K562 (cell line): ENCODE measurements at places on chromosomes 7 and 10.

- DNase-seq, result peak; percentile 93
Measured at GRCh38 chr7:142873281-142873784, 12.2 kb downstream of the TRPV6 start.

DNA sequence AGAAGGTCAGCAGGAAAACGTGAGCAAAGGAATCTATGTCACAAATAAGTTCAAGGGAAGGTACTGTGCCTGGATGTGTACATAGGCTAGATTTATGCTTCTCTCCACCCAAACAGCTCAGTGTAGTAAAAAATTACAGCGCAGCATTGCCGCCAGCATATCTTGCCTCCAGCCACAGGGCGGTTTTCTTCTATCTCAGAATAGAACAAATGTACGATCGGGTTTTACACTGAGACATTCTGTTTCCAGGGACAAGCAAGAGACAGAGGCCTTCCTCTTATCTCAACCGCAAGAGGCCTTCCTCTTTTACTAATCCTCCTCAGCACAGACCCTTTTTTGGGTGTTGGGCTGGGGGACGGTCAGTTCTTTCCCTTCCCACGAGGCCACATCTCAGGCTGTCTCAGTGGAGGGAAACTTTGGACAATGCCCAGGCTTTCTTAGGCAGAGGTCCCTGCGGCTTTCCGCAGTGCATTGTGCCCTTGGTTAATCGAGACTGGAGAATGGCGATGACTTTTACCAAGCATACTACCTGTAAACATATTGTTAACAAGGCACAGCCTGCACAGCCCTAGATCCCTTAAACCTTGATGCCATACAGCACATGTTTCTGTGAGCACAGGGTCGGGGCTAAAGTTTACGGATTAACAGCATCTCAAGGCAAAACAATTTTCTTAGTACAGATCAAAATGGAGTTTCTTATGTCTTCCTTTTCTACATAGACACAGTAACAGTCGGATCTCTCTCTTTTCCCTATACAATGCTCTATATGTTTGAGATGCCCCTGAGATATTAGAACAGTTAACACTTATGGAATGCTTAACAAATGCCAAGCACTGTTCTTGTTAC is 11.6 kb upstream of the ABHD11 start:
- no peak for DNase-seq

- DNase-seq, result no peak
Measured at GRCh38 chr7:33726582-33726981, 178.8 kb upstream of the BMPER start.

GRCh38 chr7:18157233-18157632 is 129.6 kb upstream of the PRPS1L1 start:
- DNase-seq, result no peak

DNA sequence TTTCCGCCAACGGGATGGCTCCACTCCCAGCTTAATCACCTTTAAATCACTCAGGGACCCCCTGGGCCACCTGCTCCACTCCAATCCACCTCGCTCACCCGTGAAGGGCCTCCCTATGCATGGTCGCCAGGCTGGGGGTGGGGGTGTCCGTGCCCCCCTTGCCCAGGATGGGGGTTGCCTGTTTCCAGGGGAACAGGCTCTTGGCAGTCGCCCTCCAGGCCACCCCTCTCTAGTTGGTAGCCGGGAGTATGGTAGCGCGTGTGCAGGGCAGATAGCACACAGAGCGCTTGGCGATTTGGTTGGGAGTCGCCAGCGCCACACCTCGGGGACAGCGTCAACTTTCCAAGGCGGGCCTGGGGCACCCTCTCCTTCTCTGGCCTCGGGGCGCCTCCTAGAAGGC is 134.9 kb upstream of the ZNF92 start:
- DNase-seq, result no peak

DNA sequence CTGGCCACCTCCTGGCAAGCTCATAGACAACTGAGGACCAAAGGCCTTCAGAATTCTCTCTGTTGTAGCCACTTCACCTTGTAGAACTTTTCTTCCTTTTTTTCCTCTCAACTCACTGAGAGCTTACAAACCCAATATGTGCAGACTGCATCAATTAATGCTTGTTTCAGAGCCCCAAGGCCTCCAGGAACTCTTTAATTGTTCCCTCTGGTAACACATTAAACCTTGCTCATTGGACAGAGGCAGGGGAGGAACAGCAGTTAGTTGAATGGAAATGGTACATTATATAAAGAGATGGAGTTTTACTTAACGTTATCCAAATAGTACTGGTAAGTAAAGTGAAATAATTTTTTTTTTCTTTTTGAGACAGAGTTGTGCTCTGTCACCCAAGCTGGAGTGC is 25.2 kb downstream of the STMP1 start:
- DNase-seq, result no peak

GRCh38 chr7:24587853-24588252 is 14.6 kb downstream of the PALS2 start:
- DNase-seq, result no peak

GRCh38 chr10:69649786-69650550 is 19.9 kb downstream of the FAM241B start:
- no peak for DNase-seq

GRCh38 chr7:1012004-1012715 is 29.2 kb downstream of the CYP2W1 start:
- DNase-seq, result no peak

GRCh38 chr7:129970816-129971215 is 18.1 kb upstream of the UBE2H start:
- DNase-seq, result no peak

DNA sequence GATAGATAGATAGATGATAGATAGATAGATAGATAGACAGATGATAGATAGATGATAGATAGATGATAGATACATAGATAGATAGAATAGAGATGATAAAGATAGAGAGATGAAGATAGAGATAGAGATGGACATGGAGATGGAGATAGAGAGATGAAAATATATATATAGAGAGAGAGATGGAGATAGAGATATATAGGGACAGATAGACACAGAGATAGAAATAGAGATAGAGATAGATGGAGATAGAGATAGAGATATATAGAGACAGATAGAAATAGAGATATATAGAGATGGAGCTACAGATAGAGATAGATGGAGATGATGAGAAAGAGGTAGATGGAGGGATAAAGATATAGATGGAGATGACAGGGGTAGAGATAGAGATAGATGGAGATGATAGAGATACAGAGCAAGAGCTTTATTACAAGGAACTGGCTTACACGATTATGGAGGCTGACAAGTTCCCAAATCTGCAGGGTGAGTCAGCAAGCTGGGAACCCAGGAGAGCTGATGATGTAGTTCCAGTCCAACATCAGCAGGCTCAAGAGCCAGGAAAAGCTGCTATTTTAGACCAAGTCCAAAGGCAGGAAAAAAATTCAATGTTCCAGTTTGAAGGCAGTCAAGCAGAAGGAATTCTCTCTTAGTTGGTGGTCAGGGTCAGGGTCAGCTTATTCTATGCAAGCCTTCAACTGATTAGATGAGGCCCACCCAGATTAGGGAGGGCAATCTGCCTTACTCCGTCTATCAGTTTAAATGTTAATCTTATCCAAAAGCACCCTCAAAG is 37.1 kb downstream of the CAV1 start:
- no peak for DNase-seq

GRCh38 chr10:70809011-70809611 is 6.6 kb upstream of the SGPL1 start:
- no peak for DNase-seq

DNA sequence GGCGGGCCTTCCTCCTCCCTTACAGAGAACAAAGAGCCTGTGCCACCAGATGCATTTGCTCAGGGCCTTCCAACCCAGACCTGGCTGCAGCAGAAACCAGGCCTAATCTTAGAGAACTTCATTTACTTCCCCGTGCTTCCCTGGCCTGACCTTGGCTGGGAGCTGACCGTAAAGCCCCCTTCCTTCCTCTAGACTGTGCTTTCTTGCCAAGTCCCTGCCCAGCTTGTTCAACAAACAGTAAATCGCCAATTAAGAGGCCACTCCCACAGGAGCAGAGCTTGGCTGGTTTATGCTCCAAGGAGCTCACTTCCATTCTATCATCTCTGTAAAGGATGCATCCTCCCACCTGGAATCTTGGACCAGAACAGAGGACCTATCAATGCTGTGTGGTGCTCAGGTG is 110.9 kb downstream of the COL13A1 start:
- DNase-seq, result no peak

- DNase-seq, result no peak
Measured at GRCh38 chr7:18087687-18088078, 60.0 kb upstream of the PRPS1L1 start.

DNA sequence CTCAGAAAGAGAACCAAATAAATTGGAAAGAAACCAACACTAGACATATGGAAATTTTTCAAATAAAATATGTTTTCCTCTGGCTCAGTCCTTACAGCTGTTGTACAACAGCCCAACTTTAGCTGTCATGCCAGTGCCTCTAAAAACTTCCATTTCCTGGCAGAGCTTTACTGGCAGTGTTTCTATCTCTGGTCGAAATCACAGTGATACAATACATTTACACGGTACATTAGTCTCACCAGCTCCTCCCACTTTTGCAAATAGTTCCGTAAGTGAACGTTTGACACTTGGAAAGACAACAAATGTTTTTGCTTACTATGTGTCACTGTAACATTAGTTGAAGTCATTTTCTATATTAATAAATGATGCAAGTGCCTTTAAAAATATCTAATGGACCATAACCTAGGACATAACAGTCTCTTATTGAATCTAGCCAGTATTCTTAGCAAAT is 29.8 kb downstream of the BCAP29 start:
- no peak for DNase-seq

DNA sequence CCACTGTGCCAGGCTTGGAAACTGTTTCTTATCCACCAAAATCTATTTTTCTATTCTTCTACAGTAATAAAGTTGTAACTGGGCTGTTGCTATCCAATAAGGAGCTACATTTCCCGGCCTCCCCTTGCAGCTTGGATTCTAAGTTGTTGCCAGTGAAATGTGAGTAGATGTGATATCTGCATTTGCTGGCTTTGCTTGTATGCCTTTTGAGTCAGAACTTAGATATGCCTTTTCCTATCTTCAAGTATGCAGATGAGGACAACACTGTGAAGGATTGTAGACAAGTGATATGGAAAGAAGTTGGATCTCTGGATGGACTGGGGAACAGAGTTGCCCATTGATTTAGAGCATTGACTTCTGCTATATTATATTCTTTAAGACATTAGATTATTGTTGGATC is 236.9 kb downstream of the REEP3 start:
- no peak for DNase-seq

DNA sequence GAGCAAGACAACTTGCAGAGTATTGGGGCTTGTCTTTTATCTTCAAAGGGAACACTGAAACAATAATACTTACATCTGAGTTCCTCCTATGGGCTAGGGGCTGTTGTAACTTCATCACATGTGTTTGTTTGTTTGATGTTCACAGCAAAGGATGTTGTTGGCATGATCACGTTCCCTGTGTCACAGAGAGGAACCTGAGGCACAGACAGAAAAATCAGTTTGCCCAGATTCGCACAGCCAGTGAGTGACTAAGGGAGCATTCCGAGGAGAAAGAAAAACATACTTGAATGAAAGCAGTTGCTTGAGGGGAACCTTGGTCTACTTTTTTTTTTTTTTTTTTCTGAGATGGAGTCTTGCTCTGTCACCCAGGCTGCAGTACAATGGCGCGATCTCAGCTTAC is 87.2 kb upstream of the PFKP start:
- no peak for DNase-seq

DNA sequence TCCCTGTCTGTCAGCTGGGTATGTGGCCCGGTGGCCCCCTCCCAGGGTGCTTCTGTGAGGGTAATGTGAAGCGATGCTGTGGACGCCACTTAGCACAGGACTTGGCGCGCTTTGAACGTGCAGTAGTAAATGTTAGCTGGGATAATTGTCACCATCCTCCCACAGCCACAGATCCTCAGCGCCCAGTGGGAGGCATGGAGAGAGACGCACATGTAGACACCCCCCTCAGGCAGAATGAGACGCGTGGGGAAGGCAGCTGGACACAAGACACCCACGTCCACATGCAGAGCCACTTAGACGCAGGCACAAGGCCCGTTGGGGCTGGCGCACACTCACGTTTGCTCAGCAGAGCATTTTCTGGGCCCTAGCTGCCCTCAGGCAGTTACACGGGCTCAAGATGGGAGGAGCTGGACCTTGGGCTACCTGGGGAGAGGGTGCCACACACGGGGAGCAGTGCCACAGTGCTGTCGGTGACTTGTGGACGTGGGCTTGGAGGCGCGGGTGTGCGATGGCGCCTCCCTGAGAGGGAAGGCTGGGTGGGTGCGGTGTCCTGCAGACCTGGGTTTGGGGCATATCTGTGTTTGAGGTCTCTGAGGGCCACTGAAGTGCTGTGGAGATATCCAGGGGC is 26.4 kb downstream of the ADCYAP1R1 start:
- DNase-seq, result no peak

DNA sequence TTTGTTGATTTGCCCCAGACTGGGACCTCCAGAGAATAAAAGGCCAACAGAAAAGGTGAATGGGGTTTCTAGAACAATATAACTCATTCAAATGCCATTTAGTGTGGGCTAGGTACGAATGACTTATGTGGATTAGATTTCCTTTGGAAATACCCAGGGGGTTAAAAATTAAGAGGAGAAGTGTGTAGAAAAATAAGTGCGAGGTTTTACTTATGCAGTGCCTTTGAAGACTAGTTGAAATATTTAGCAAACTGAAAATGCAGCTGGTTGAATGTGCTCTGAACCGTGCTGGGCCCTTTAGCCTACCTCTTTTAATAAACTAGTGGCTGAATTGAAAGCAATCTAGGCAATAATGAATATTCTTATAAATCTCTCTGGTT is 180.6 kb downstream of the LRMDA start:
- no peak for DNase-seq

DNA sequence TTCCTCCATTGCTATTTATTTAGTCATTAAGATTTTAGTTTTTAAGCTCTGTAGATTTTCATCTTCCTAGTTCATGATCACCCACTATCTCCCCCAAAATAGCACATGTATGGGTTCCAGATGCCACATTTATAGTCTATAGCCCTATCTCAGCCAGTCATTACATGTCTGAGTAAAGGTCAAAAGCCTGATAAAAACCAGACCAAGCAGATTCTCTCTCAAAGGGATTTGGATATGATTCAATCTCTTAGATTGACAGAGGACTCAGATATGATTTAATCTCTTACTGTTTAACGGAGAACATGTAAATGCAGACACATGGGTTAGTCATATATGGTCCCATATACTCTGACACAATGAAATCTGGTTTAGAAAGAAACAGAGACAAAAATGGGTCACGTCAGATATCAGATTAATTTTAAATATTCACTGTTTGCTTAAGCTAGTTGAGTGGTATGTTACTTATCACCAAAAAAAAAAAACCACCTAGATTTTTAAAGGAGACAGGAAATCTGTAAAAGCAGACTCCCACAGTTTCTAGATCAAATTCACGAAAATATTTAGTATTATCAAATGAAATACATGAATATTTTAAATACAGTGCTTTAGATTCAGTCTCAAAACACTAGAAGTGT is 107.0 kb upstream of the LRRN3 start:
- DNase-seq, result no peak

DNA sequence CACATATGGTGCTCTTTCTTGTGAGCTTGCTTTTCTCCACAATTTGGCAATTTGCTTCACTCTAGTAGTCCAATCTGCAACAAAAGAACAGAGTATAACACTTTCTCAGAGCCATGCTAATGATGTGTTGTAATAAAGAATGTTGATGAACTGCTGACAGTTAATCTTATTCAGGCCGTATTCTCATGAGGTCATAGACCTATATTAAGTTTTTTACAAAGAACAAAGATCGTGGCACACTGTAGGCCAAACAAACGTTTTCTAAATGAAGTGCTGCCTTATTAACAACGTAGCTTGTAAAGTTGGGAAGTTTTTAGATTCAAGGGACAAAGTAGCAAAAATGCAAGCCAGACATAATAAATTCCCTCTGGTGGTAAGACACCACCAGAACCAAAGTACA is 160.1 kb downstream of the GALNT11 start:
- DNase-seq, result no peak

- peak; percentile 71 for DNase-seq
Measured at GRCh38 chr7:134420424-134421125, 38.3 kb downstream of the AKR1B1 start.
